Left renal pelvis (tissue), 4 donors: ENCODE measurements at places on chromosomes 1 and 21. TPM values are rescaled to one million over a fixed set of nuclear protein-coding genes. Genes with fewer than 3 reads are reported as not detected.

The DIP2A gene
- 49.8 TPM for polyA plus RNA-seq

The RGS21 gene
- polyA plus RNA-seq = not detected

The RBP7 gene
- polyA plus RNA-seq = 20.7 TPM

- no peak for DNase-seq
Measured at GRCh38 chr21:37257511-37257966, 9.6 kb downstream of the VPS26C start.

GRCh38 chr1:114369930-114370329, 141.1 kb downstream of the TRIM33 start:
- no peak for DNase-seq

GRCh38 chr1:93904228-93904627, 5.0 kb downstream of the GCLM start:
- DNase-seq = no peak

DNA sequence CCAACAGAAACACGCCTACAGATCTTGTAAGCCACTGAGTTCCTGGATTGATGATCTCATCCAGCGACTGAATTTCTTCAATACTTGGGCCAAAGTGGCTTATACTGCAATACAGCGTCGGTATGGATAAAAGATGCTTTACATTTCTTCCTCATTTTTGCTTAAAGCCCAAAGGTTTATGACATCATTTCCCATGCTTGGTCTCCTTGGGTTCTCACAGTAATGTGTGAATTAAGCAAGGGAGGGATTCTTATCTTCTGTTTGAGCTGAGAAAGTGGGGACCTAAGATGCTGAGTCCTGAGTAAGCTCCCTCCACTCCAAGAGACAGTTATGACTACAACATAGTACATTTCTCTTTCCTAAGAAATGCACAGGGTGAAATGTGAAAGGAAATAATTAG, 39.5 kb downstream of the LBR start:
- DNase-seq = no peak

DNA sequence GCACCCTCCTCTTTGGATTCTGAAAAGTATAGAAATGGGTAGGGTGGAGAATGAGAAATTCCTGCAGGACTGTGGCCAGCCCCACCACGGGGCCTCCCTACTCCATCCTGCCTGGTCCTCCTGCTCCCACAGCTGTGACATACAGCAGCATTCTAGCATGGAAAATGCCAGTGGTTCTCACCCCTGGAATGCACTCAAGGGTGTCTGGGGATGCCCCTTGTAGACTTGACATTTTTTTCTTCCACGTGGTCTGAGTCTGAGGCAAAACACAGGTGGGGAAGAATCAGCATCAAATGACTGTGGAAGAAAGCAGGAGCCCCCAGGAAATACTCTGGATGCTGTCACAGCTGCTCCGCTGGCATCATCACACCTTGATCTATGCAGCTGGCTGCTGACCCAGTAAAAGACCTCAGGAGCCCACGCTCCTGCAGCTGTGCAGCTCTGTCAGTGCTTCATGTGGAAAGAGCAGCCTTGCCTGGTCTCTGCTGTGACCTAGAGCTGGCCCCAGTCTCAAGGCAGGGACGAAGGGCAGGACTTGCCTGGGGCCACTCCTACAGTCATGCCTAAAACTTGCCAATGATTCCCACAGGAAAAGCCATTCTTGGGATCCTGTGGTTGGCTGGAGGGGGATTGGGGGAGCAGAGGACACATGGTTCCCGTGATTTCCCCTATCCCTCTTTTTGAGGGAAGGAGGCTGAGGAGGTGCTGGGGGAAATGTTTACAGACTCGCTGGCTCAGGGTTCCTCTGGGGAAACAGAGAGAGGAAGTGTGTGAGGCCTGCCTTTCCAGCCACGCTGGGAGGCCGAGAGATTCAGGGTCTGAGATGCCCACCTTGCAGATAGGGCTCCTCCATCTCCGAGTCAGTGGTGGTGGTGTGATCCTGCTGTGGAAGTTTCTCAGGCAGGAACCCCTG, 10.8 kb upstream of the A3GALT2 start:
- DNase-seq = no peak

- DNase-seq = no peak
Measured at GRCh38 chr1:109214695-109215623, 1.2 kb downstream of the SARS1 start.

GRCh38 chr1:219266524-219266923, 92.8 kb downstream of the LYPLAL1 start:
- DNase-seq = no peak

DNA sequence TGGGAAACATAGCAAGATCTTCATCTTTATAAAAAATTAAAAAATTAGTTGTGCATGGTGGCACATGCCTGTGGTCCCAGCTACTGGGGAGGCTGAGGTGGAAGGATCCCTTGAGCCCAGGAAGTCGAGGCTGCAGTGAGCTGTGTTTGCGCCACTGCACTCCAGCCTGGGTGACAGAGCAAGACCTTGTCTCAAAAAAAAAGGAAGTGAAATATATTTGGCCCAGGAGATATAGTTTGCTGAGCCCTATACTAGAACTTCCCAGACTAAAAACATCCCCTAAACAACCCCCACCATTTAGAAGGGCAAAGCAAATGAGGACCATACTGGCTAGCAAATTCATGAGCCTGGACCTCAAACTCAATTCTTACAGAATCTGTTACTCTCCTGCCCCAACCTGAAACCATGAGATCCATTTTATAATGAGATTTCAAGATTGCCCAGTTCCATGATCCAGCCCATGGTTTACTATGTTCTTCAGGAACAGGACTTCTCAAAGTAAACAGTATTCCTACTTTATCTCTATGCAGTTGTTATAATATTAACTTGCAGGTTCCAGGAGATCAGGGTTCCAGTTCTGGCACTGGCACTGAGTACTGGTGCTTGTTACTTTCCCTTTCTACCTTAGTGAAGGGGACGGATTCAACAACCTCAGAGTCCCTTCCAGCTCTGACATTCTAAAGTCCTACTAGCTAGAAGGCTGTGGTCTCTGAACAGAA, 48.9 kb upstream of the TADA1 start:
- no peak for DNase-seq

- DNase-seq = no peak
Measured at GRCh38 chr1:238406098-238406860, 515.6 kb upstream of the ZP4 start.

DNA sequence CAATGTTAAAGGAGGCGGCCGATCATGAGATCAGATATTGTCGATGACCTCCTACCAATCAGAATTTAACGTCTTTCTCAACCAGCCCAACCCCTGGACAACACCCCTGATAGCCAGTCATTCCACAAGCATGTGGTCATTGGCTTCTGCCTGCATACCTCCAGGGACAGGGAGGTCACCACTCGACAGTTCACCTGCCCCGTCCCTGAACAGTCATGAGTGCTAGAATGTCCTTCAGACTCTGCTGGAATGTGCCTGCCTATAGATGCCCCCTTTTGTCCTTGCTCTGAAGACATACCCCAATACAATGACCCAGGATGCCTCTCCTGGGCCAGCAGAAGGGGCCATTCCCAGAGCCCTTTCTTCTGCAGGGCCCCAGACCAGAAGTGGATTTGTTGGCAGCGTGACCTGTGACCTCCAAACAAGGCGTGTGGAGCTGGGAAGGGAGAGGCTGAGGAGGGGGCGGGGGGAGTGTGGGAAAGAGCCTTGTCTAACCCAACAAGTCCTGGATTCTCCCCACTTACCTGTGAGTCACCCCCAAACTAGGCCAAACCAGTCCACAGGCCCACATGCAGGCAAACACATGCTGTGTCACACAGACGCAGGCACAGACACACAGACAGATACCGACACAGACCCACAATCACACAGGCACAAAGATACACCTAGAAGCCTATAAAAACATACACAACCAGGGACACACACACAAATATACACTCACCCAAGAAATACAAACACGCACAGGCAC, 2.2 kb downstream of the CRYBG2 start:
- no peak for DNase-seq

DNA sequence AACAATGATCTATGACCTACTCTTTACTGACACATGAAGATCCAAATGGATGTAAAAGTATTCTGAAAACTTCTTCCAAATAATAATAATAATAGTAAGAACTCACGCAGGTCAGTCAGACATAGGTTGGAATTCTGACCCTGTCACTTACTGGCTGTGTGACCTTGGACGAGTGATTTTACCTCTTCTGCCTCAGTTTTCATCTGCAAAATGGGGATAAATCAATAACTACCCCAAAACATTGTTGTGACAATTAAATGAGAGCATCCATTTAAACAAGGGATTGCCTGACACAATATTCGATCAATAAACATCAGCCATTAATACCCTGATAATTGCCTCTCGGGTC, 556 bp downstream of the MECR start:
- DNase-seq = no peak
